ENCODE measurements at places on chromosomes 1 and 21.

DNA sequence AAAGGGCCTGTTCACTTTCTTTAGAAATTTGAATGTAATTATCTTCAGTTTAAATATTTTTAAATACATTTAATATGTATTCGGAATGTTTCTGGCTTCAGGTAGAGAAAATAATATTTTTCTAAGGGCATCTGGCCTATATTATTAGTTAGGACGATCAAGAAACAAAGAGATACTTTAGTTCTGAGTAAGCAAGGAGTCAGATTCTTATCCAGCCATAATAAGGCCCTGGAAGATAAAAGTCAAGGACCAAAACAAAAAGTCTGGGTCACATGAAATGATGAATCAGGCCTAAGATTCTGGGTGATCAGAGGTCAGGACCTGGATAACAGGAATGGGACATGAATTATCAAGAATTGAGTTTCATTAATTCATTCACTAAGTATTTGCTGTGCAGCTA lies 6.3 kb downstream of the PHC2 start:
- no peak for DNase-seq

DNA sequence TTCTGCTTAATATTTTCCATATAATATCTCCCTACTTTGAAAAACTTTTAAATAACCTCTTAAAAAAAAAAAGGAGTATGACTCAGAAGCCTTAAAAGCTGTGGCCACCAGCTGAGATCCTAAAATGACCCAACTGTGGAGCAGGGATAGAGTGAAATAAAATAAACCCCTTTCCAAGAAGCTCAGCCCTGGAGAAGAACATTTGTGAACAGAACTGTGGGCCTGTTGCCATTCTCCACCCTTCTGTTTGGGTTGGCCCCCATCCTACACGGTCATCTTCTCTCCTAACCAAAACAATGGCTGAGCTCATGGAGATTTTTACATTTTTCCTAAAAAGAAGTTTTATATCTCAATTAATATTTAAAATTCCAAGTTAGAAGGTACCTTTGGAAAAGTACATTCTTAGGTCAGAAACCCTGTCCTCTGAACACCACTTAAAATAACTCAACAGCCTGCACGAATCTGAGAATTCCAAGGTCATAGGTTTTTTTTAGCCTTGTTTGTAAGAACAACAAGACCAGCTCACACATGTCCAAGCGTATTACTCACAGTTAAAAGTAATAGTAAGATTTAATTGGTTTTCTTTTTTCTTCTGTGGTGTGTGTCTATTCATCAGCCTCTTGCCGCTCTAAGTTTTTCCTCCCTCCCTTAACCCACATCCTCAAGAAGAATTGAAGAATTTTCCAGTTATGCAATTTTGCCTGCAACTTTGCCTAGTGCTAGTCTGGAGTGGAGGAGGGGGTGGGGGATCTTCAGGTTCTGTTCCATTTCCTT lies 107.7 kb upstream of the ERRFI1 start:
- DNase-seq = no peak

GRCh38 chr1:181080556-181080955 lies 7.9 kb upstream of the IER5 start:
- DNase-seq = no peak

DNA sequence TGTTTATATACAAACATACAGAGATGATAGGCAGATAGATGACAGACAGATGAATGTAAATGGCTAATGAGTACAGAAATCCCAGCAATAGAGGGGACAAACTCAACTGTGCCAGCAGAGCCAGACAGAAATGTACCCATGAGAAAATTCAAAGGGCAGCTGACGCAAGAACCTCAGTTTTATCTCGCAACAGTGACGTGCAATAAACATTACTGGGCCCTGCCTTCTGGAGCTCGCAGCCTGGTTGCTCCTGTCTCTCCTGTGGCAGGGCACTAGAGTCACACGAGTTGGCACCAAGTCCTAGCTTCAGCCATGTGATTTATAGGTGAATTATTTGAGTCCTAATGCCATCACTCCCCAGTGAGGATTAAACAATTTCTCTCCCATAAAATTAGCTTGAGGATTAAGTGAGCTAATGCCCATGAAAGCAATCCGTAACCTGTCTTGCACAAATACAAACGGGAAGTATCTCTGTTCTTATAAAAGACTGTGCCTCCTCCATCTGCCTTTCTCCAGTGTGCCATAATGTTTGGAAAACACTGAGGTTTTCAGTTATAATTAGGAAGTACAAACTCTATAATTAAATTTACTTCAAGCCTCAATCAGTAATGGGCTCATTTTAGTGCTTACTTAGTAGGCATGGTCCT lies 50.7 kb downstream of the VAV3 start:
- DNase-seq = no peak

DNA sequence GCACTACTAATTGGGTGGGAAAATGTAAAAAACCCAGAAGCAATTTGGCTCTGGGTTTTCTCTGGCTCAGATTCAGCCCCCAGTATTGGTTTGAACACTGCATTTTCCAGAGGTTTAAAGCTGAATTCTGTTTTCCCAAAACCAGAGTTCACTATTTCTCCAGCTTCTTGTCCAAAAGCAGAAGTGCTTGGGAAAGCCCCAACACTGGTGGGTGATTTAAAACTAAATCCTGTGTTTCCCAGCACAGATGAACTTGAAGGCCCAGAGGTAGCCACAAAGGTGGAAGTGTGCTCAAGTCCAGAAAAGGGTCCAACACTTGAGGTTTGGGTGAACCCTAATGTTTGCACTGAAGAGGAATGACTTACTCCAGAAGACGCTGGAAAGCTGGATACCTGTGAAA lies 678 bp downstream of the MCM3AP start:
- no peak for DNase-seq

DNA sequence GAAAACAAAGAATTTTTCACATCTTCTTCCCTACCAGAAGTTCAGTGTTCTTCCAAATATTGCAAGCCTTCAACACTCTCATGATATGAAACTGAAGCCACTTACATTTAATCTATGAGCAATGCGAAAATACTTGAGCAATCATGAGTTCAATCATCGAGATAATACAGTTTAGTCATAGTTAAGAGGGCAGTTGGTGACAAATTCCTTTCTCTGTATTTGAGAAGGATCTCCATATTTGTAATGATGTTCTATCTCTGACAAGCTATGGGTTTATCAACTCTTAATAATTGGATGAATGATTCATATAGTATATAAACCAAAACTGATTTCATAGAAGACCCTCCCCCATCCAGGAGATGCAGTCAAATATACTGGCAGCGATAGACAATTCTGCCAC lies 29.7 kb upstream of the PYHIN1 start:
- no peak for DNase-seq

DNA sequence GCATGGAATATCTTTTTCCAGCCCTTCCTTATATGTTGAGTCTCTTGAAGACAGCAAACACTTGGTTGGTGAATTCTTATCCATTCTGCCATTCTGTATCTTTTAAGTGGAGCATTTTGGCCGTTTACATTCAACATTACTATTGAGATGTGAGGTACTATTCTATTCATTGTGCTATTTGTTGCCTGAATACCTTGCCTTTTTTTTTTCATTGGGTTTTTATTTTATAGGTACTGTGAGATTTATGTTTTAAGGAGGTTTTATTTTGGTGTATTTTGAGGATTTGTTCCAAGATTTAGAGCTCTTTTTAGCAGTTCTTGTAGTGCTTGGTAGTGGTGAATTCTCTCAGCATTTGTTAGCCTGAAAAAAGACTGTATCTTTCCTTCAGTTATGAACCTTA lies 60.6 kb upstream of the ASPM start:
- no peak for DNase-seq

- DNase-seq = no peak
Measured at GRCh38 chr1:236800002-236800620, 5.0 kb downstream of the MTR start.

DNA sequence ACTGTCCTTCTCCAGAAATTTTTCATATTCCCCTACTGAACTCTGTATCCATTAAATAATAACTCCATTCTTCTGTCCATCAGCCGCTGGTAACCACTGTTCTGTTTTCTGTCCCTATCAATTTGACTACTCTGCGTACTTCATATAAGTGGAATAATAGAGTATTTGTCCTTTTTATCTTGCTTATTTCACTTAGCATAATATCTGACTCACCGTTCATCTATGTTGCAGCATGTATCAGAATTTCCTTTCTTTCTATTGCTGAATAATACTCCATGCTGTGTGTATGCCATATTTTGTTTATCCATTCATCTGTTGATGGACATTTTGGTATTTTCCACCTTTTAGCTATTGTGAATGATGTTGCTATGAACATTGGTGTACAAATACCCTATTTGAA lies 71.9 kb downstream of the CEP350 start:
- DNase-seq = no peak

GRCh38 chr1:70117046-70117445 lies 88.3 kb downstream of the LRRC40 start:
- DNase-seq = no peak

- no peak for DNase-seq
Measured at GRCh38 chr1:111605576-111605975, 14.0 kb upstream of the RAP1A start.

DNA sequence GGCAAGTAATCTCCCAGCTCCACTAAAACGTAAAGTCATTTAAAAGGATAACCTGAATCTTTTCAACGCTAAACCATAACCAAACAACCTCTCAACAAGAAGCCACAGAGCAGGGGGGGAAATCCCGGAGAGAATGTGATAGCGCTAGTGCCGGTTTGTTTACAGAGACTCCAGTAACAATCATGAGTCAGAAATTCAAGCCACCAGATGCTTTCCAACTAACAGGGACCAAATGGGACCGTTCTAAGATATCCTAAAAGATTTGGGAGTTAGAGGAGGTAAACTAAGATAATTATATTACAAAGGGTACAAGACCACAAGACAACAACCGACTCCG lies 825 bp downstream of the DCAF8 start:
- DNase-seq = peak; percentile 62

DNA sequence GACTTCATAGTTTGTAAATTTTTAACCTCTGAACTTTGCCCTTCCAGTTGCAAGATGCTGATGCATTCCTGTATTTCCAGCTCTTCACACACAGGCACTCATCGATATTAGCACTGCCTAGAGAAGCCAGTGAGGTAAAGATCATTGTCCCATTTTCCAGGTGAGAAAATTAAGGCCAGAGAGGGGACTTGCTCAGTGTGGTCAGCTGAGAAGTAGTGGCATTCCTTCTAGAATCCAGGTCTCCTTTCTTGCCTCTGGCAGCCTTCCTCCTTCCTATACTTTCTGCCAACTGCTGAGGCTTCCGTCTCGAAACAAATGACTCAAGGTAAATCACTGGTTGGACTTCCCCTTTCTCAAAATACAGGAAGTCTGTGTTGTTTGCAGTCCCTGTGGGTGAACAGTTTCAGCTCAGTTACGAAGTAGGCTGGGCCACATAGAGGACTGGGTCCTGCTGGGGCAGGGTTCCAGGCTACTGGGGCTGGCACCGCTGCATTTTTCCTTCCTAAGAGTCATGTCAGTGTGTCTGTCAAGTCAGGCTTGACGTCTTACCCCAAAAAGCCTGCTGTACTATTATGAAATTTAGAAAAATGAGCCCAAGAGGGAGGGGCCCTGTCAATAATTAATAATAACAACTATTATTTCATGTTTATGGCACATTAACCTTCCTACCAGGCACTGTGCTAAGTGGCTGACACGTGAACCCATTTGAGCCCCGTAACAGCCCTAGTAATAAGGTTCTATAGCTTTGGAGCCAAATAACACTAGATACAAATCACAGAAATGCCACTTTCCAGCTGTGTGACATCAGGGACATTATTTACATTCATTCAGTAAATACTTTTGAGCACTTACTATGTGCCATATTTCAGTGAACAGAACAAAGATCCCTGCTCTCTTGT lies 16.6 kb upstream of the RNF19B start:
- DNase-seq = peak; percentile 50

DNA sequence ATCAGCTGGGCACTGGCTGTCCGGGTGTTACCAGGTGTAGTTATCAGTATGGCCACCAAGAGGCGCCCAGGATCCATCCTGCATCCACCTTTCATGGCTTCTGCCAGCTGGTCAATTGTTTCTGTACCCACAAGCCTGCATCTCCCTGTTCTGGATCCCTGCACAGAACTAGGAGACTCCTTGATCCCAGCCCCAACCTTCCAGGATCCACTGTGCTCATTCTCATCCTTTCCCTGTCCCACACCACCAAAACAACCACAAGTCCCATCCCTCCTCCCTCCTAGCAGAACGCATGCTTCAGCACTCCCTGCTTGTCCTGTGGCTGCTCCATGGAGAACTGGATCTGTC lies 27.2 kb upstream of the FOXE3 start:
- peak; percentile 16 for DNase-seq

GRCh38 chr1:74455390-74455789 lies 57.0 kb downstream of the LRRC53 start:
- DNase-seq = no peak

DNA sequence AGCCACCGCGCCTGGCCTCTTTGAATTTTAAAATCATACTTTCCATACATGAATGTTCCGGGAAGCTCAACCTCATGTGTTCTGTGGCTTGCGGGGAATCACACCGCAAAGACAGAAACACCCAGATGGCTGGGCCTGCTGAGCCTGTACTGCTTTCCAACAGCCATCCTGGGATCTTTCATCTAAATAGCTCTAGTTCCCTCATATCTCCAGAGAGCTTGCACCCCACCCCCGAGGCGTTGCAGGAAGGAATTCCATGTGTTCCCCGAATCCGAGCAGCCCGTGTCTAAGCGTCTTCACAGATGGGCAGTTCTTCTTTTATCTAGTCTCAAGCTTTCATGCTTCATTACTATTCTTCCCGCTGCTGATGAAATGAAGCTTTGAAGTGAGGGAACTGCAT lies 66.4 kb downstream of the IGSF21 start:
- no peak for DNase-seq
